ENCODE measurements at places on chromosomes 7 and 10.

DNA sequence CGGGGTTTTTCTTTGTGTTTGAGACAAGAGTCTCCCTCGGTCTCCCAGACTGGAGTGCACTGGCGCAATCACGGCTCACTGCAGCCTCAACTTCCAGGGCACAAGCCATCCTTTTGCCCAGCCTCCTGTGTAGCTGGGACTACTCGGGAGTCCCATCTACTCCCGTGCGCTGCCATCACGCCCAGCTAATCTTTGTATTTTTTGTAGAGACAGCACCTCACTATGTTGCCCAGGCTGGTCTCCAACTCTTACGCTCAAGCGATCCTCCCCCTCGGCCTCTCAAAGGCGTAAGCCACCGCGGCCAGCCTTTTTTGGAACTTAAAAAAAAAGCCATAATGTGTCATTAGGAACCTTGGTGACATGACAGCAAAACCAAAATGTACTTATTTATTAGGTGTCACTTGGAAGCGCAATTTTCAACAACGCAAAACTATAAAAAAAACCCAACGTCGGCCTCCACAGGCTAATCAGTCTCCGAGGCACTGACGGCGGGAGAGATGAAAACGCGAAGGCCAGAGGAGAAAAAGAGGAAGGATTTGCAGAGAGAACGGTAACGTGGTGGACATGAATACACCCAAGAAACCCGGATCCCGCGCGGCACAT lies 911 bp upstream of the HNRNPH3 start:
- DNase-seq = no peak

DNA sequence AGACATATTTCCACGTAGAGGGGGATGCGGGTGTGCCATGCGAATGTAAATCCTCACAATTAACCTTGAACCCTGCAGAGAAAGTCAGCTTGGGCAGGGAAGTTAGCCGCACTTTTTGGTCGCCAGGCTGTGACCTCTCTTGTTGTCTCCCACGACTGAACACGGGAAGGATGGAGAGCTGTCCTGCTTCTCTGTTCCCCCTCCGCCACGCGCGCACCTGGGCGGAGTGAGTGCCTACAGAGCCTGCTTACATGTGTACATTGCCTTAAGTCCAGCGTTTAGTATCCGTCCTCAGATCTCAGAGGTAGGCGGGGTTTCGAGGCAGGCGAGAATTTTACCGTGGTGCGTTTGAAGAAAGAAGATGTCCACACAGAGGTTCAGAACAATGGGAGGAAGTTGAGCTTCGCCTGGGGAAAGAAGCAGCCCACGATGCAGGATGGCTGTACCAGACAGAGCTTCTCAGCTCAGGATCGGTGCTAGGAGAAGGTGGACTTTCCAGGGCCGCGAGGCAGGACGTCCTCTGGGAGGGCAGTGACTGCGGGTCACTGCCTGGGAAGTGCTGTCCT lies 482 bp upstream of the ERCC6 start:
- DNase-seq = no peak

DNA sequence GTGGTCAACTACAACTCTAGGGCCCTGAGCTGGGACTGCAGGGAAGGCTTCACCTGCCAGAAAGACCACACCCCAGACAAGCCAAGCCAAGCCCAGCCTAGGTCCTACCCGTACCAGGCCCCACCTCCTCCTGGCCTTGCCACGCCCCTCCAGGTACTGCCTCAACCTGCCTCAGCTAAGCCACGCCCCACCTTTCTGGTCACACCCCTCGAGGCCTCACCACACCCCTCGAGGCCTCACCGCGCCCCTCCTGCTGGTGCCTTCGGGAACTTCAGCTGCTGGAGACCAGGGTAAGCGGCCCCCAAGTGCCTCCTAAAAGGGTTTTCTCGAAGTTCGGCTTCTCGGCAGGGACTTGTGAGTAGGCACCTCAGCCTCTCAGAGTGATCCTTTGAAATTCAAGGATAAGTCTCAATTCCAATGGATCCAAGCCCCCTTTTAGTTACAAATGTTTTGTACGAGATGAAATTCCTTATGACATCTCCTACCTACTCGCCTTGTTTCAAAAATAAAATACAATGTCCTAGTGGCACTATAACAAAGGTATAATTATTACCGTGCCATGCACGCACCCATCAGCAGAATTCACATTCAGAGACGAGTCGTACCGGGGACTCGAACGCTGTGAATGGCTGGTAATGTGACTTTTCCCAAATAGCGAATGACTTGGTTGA lies 171.2 kb downstream of the ARHGAP21 start:
- peak; percentile 29 for DNase-seq

- DNase-seq = no peak
Observed at GRCh38 chr10:116779076-116779687, 36.8 kb upstream of the HSPA12A start.

DNA sequence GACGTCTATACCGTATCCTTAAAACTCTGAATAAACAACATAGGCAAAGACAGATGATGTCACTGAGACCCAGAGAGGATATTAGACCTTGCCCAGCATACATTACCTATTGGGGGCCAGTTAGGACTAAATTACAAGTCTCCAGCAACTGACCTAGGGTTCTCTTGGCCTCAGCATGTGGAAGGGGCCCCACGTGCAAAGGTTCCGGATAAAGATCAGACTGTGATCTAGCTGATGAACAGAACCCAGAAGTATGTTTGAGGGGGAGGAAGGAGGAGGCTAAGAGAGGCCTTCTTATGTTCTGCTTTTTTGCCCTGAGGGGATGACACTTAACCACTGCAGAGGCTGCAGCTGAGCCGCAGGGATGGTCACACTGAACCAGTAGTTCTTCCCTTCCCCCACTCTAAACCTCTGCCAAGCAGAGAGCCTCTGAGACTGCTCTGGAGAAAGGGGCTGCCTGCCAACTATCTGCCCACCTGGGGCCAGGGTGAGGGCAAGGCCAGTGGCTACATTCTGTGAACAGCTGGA lies 24.0 kb upstream of the KMT2C start:
- no peak for DNase-seq

DNA sequence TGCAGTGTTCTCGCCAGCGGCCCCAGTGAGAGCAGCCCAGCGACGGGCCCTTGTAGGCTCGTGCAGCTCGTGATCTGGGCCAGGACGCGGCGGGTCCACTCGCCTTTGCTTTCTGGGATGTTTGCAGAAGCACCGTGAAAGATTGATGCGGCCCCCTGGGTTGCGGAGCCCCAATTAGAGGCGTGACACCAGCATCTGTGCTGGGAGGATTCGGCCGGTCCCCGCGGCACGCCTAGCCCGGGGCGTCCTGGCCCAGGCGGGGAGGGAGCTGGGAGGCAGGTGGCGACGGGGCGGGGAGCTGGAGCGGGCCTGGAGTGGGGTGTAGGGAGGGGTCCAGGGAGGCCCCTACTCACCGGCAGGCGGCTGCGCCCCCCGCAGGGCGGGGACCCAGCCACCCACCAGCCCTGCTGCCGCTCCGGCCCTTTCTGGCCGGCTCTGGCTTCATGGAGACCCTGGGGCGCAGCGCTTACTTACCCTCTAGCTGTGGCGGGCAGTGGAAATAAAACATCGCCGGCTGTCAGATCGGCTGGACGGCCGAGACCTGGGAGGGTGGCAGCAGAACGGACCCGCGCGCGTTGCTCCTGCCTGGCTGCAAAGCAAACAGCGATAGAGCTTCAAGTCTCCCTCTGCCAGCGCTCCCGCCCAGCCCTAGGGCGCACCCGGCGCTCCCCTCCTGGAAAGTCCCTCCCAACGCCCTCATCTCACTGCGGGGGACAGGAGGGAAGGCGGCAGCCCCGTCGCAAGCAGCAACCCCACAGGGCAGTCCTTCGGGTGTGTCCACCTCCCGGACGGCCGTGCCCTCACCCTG lies 752 bp downstream of the DRGX start:
- no peak for DNase-seq

GRCh38 chr10:114801411-114801813 lies 20.2 kb upstream of the FHIP2A start:
- DNase-seq = no peak

GRCh38 chr7:86708031-86708680 lies 64.4 kb downstream of the GRM3 start:
- no peak for DNase-seq

DNA sequence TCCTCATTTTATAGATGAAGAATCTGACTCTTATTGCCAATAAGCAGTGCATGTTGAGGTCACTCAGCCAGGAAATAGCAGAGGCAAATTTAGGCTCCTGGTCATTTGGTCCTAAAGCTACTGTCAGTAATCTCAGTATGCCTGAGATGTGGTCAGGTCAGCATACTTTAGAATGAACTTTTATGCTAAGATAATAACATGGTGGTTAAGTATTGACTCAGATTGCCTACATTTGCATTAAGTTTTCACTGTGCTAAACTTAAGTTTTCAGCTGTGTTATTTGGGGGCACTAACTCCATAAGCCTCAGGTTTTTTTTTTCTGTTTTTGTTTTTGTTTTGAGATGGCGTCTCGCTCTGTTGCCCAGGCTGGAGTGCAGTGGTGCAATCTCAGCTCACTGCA lies 35.9 kb upstream of the CCSER2 start:
- DNase-seq = no peak

DNA sequence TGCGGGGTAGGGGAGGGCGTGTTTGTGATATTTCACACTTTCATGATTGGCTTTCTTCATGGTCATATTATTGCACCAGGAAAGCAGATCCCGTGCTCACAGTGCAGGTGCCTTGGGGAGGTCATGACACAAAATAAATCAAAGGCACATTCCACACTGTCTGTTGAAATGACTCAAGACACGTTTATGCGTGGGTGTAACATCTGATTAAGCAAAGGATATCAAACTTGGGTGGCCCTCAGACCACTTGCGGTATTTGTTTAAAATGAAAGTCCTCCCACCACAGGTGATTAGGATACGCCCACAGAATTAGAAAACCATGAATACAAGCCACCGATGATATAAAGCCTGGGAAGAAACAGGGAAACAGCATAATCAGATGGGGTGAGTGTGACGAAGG lies 51.1 kb downstream of the SVIL start:
- no peak for DNase-seq

GRCh38 chr10:72173619-72174296 lies 42.1 kb upstream of the ANAPC16 start:
- no peak for DNase-seq

DNA sequence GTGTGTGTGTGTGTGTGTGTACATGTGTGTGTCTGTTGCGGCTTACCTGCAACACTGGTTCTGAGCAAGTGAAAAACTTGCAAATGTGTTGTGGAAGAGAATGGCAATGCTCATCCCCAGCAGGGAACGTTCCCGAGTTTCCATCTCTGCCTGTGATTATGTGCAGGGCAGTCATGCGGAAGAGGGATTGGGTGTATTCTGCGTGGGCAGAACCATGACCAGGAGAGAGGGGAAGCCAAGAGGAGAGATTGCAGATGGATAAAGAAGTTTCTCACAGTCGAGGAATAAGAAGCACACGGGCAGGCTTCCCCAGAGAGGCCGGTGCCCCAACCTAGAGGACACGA lies 99.9 kb downstream of the CTBP2 start:
- DNase-seq = no peak

DNA sequence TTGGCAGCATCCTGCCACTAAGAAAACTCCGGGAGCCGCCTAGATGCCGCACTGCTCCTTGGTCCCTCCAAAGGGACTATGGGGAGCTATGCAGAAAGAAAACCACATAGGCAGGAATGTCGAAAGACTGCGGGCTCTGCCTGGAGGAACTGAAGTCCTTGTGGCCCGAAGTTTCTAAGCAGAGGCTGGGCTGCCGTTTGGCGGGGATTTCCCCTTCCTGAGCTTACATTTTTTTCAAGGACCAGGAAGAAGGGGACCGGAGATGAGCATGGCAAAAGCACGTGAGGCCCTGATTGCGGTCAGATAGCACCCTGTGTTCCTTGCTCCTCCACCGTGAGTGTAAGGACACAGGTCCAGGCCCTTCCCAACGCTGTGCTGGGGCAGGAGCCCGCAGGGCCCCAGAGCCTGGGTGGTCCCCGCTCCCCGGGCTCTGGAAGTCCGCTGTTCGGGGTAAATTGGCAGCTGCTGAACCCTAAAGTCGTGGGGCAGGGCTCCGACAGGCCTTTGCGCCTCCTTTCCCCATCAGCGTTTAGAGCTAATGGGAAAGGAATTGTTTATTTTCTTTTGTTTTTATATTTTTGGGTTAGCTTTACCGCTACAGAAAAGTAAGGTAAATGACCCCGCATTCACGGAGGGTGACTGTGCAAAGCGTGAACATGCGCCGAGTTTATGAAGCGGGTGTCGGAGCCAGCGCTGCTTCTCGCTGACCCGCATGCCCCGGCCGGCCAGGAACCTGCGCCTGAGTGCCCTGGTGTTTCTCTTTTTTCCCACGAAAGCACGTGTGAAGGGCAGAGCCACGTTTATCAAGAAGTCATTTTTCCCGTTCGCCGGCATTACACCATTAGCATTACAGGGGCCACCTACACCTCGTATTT lies 356.5 kb upstream of the ZNF32 start:
- DNase-seq = no peak

GRCh38 chr7:50735333-50735732 lies 47.4 kb downstream of the GRB10 start:
- DNase-seq = no peak

- no peak for DNase-seq
Observed at GRCh38 chr7:65989694-65990080, 7.7 kb upstream of the GUSB start.

DNA sequence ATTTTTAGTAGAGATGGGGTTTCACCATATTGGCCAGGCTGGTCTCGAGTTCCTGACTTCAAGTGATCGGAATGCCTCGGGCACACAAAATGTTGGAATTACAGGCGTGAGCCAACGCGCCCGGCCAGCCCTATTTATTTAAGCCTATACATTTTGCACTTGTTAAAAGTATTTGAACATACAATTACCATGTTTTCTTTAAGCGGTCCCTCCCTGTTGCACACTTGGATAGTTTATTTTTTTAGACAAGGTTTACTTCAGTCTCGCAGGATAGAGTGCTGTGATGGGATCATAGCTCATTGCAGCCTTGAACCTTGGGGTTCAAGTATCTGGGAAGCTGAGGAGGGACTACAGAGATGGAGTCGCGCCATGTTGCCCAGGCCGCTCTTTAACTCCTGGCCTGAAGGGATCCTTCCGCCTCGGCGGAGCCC lies 35.7 kb upstream of the SRRM3 start:
- no peak for DNase-seq

GRCh38 chr7:351681-352480 lies 61.9 kb downstream of the FOXL3 start:
- DNase-seq = peak; percentile 30

DNA sequence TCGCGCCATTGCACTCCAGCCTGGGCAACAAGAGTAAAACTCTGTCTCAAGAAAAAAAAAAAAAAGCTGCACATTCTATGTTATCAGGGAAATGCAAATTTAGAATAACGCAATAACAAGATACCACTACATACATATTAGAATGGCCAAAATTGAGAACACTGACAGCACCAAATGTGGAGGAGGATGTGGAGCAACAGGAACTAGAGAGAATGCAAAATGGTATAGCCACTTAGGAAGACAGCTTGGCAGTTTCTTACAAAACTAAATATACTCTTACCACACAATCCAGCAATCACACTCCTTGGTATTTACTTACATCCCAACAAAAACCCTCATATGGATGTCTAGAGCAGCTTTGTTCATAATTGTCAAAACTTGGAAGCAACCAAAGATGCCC lies 76.8 kb downstream of the ALOX5 start:
- no peak for DNase-seq

DNA sequence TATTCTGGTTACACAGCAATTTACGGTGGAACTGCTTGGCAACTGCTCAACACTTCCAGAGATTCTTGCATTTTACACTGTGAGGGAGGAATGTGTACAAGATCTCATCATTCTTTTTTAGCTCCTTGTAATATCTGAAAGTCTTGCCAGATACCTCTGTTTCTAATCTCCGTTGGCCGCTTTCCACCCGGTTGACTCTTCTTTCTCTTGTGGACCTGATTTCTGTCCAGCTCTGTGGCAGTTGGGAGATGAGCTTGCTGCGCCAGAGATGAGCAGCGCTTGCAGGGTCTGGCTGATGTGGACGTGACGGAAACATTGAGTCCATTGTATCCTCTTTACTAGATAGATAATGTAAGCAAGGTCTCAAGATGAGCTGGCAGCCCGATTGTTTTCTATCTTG lies 27.6 kb downstream of the SPAG6 start:
- DNase-seq = no peak
